ENCODE measurements at places on chromosomes 7 and 10.

DNA sequence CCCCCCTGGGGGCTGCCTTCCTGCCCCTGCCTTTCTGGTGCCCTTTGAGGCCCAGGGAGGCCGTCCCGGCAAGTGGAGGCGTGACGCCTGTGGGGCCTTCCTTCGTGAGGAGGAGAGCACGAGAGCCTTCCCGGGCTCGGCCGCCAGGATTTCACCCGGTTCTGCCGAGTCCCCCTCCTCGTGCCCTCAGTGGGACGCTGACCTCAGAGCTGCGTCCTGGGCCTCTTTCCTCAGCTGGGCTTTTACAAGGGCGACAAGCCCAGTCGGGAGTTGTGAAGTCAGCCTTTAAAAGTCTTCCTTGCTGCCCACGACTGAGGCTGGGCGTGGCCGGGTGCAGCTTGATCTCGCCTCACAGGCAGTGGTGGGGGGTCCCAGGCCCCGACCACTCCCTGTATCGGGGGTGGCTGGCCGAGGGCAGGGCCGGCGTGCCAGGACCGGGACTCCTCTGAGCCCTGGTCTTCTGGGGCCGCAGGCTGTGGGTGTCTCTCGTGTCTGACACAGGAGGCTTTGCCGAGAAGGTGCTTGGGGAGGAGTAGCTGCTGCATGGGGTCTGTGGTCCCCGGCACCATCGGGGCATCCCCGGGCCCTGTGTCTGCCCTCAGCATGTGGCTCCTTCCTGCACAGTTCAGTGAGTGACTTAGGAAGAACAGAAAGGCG lies 41.8 kb downstream of the FAM20C start:
- H3K4me1 ChIP-seq: peaks cover 13% of the 10 kb centered on the region
- H3K4me3 ChIP-seq: no peak overlapping the region
- H3K36me3 ChIP-seq: no peaks in the 10 kb centered on the region
- peaks cover 2% of the 10 kb centered on the region for H3K27me3 ChIP-seq
- DNase-seq: no peak

DNA sequence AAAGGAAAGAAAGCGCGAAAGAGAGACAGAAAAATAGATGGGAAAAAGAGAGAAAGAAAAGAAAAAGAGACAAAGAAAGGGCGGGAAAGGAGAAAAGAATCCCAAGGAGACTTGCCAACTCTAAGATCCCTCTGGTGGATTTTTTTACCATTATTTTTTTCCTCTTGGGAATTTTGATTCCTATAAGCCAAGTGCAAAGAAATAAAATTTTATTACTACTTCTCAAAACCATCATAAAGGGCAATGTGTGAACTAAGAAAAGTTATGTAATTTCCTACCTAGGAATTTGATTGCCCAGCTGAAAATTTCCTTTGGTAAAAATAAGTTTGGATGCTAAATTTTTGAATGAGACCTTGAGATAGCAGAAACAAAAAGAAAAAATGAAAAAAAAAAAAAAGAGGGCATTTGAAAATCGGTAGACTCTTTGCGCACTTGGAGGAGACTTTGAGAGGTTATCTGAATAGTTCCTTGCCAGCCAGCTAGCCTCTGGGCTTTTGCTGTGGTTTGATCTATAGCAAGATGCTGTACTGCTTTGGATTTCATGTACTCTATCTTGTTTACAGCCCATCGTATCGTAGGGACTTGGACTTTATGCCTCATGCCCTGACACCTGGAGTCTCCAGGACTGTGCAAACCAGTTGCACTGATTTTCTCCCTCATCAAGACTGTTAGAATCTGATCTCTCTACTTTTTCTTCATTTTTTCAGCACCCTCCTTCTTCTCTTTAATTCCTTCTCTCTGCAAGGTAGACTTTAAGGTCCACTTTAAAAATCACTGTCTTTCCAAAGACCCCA lies 535.4 kb upstream of the MKI67 start:
- no peak overlapping the region for H3K4me3 ChIP-seq
- no peaks in the 10 kb centered on the region for H3K36me3 ChIP-seq
- peaks cover 9% of the 10 kb centered on the region for H3K27me3 ChIP-seq

DNA sequence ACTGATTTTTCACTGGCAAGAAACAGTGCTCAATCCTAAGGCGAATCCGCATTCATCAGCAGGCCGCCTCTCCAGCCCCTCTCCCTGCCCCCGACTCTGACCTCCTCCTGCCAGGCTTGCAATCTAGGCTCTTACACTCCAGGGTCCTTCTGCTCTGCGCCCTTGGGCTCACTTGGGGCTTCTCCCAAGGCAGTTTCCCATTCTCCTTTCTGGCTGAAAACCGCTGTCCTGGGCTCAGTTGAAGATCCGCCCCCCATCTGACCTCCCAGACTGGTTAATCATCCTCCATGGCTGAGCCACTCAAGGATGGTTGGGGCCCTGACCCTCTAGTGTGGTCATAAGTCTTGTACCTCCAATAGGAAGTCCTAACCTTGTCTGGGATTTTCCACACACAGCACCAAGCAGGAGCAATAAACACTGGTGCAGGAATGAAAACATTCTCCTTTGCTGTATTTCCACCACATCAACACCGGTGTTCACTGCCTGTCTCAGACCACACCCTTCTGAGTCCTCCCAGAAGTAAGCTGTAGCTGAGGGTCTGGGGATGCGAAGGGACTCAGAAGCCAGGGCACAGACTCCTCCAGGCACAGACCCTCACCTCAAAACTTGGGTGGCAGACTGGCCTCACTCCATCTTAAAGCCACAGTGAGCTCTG lies 42.4 kb downstream of the TNS3 start:
- H3K27ac ChIP-seq: peak overlapping the region; percentile 66
- no peak overlapping the region for H3K4me3 ChIP-seq
- DNase-seq: no peak
- H3K27me3 ChIP-seq: no peaks in the 10 kb centered on the region
- peaks cover 13% of the 10 kb centered on the region for H3K36me3 ChIP-seq

- no peaks in the 10 kb centered on the region for H3K36me3 ChIP-seq
- H3K4me3 ChIP-seq: no peak overlapping the region
- no peak overlapping the region for H3K27ac ChIP-seq
- H3K27me3 ChIP-seq: peaks cover 64% of the 10 kb centered on the region
- H3K4me1 ChIP-seq: no peaks in the 10 kb centered on the region
- no peak for DNase-seq
These were observed 38.3 kb upstream of the PPP2R2D start for GRCh38 chr10:131862548-131862947.

- no peaks in the 10 kb centered on the region for H3K36me3 ChIP-seq
- H3K27ac ChIP-seq: no peak overlapping the region
- no peaks in the 10 kb centered on the region for H3K27me3 ChIP-seq
- no peak overlapping the region for H3K4me3 ChIP-seq
- H3K4me1 ChIP-seq: peaks cover 31% of the 10 kb centered on the region
These were observed 55.7 kb downstream of the TMEM209 start for GRCh38 chr7:130149281-130150139.

GRCh38 chr10:59984415-59984814 lies 78.1 kb upstream of the CCDC6 start:
- no peak overlapping the region for H3K27ac ChIP-seq
- no peak overlapping the region for H3K4me3 ChIP-seq
- H3K36me3 ChIP-seq: peaks cover 14% of the 10 kb centered on the region
- peaks cover 14% of the 10 kb centered on the region for H3K4me1 ChIP-seq

GRCh38 chr10:102514487-102515311 lies 10.9 kb downstream of the SUFU start:
- peaks cover 14% of the 10 kb centered on the region for H3K4me1 ChIP-seq
- H3K27me3 ChIP-seq: no peaks in the 10 kb centered on the region
- no peak overlapping the region for H3K4me3 ChIP-seq

DNA sequence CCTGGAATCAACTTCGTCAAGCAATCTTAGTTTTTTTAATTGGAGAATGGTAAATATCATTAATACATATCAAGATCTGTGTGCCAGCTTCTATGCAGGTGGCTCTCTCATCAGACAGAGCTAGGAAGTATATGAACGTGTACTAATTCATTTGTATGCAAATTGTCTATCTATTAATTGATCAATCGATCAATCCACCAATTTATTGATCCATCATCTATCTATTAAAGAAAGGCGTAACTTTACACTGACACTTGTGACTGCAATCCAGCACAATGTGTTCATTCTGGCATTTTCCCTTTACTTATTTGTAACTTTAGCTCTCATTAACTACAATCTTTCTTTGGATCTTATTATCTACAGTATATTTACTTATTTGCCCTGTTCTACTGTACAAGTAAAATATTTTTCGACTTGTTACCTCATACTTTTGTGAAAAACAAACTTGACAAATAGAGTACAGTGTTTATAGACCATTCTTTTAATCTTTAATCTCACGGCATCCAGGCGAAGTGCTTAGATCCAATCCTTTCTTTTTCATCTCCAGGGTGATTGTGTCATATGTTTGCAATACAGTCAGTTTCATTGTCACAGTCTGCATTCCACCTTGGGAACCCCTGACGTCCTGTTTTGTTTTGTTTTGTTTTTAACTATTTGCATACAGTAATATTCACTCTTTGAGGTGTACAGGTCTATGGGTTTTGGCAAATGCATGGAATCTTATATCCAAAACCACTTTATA lies 22.0 kb upstream of the GHRHR start:
- no peaks in the 10 kb centered on the region for H3K4me1 ChIP-seq
- no peak overlapping the region for H3K4me3 ChIP-seq
- no peak for DNase-seq
- H3K36me3 ChIP-seq: no peaks in the 10 kb centered on the region
- no peak overlapping the region for H3K27ac ChIP-seq

- no peak overlapping the region for H3K4me3 ChIP-seq
- DNase-seq: no peak
- H3K27ac ChIP-seq: no peak overlapping the region
- H3K27me3 ChIP-seq: no peaks in the 10 kb centered on the region
- H3K4me1 ChIP-seq: no peaks in the 10 kb centered on the region
- H3K36me3 ChIP-seq: no peaks in the 10 kb centered on the region
These were observed 81.8 kb upstream of the ANKRD1 start for GRCh38 chr10:91002656-91003055.

DNA sequence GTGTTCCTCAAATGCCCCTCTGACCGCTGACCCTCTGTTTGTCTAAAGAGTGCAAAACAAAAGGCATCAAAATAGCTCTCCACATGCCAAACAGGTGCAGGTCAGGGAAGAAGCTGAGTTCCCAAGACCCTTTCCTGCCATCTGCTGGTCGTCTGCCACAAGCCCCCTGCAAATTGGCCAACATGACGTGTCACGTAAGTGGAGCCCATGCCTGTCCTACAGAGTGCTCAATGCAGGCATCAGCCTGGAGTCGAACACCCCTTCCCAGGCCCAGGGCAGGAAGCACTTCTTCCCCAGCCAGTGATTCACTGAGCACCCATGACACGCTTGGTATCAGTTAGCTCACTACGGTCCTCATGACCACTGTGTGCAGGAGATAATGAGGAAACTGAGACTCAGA lies 14.1 kb downstream of the TMEM72 start:
- no peak for DNase-seq
- peaks cover 3% of the 10 kb centered on the region for H3K36me3 ChIP-seq
- no peak overlapping the region for H3K27ac ChIP-seq
- peaks cover 8% of the 10 kb centered on the region for H3K27me3 ChIP-seq

DNA sequence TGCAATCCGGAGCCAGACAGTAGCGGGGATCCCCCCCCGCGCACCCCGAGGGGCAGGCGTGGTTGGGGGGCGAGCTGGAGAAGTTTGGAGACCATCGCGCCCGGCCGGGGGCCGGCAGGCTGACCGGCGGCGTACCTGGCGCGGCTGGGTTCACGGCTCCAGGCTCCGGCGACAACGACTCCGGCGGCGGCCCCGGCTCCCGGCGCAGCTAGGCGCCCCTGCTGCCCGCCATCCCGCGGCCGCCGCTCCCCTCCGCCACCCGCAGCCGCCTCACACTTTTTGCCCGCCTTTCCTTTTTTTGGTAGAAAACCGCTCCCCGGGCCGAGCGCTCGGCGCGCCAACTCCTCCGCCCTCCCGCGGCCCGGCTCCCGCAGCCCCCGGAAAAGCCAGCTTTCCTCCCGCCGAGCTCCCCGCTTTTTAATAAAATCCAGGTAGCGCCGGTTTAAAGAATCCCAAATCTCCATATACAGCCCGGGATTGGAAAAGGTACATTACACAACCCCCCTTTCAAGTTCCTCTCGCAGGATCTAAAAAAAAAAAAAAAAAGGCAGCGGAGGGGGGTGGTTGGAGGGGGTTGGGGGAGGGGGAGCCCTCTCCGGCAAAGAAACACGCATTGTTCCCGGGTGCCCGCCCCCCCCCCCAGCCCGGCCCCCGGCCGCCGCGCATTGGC lies at the start of gene TNRC18:
Gene TNRC18, minus strand, starts transcription at position 529 of the 670 bp plus-strand sequence. CDS start 2,588 bp downstream, outside the sequence.
- H3K4me3 ChIP-seq: peak within 1 kb of the TSS; percentile 98
- peak; percentile 72 for DNase-seq
- H3K27me3 ChIP-seq: no peaks in the 10 kb centered on the region
- H3K4me1 ChIP-seq: peaks cover 12% of the 10 kb centered on the region

GRCh38 chr10:11653758-11654471 lies 42.5 kb upstream of the USP6NL start:
- peaks cover 4% of the 10 kb centered on the region for H3K4me1 ChIP-seq
- H3K27ac ChIP-seq: no peak overlapping the region
- no peak overlapping the region for H3K4me3 ChIP-seq
- H3K36me3 ChIP-seq: no peaks in the 10 kb centered on the region
- H3K27me3 ChIP-seq: peaks cover 4% of the 10 kb centered on the region
- DNase-seq: no peak

GRCh38 chr7:107938456-107939250 lies 47.7 kb downstream of the DLD start:
- H3K27ac ChIP-seq: peak overlapping the region; percentile 74
- H3K4me3 ChIP-seq: no peak overlapping the region
- no peak for DNase-seq
- H3K36me3 ChIP-seq: peaks cover 44% of the 10 kb centered on the region
- H3K27me3 ChIP-seq: no peaks in the 10 kb centered on the region
- peaks cover 44% of the 10 kb centered on the region for H3K4me1 ChIP-seq

DNA sequence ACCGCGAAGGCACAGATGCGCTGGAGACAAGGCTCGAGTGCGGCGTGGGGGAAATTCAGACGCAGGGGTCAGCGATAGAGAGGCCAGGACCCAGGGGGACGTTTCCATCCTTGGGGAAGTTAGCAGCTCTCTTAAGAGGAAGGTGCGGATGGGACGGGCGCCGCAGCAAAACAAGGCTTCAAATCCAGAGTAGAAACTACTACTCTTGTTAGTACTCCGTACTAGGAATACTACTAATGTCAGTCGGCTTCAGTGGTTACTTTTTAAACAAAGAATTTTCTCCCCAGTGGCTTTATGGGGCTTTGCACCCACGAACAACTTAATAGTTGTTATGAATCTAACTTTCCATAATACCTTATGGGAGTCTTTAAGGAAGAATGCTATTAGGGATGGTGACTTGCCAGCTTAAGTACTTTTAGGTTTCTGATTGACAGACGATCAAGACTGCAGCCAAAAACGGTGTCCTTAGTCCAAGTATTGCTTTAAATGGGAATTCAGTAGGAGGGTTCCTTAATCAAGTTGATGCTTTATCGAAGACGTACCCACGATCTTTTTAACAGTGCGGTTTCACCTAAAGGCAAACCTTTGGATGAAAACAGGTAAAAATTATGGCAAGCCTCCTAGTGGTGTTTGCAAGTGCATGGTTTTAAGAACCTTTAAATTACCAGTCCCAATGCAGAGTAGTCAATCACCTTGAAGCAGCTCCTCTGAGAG lies 812 bp upstream of the IDE start:
- H3K36me3 ChIP-seq: no peaks in the 10 kb centered on the region
- H3K4me1 ChIP-seq: peaks cover 26% of the 10 kb centered on the region
- peak overlapping the region; percentile 79 for H3K4me3 ChIP-seq

Measured in mesothelial cell of epicardium (in vitro differentiated cells).